ENCODE measurements at places on chromosomes 3 and 15.

DNA sequence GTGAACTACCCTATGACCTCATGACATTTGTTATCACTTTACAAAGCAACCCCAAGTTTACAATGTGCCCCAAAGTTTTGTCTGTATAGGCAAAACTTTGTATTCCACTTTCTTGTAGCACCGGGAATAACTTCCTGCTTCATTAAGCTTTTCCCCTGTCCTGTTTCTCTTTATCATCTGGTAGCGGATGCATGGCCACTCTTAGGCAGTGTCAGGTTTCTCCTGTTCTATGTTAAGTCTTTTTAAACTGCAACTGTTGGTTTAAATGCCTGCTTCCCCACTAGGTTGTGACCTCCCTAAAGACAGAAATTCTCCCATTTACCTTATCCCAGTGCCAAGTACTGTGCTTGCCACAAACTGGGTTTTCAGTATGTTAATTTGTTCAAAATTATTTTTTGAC, 433.6 kb upstream of the DPH6 start:
- no peak for DNase-seq

DNA sequence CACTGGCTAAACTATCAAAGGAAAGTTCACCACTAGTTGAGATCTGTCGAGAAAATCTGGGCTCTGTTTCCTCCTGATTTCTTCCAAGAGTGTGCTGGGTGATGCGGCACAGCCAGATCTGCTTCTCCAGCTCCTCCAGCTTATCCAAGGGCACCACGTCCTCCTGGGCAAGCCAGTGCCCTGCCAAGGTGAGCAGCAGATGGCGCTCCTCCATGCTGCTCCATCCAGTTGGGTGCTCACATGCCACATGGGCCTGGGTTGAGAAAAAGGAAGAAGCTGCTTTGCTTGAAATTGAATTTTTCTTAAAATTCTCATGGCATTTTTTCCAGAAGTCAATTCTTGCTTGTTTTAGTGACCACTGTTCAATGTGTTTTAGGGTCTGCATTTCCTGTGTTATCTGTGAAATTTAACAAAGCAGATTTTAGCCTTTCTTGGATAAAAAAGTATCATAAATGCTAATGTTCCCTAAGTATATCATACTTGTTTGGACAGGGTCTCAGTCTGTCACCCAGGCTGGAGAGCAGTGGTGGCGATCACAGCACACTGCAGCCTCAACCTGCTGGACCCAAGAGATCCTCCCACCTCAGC, 47.3 kb downstream of the EIF3J start:
- peak; percentile 42 for DNase-seq

DNA sequence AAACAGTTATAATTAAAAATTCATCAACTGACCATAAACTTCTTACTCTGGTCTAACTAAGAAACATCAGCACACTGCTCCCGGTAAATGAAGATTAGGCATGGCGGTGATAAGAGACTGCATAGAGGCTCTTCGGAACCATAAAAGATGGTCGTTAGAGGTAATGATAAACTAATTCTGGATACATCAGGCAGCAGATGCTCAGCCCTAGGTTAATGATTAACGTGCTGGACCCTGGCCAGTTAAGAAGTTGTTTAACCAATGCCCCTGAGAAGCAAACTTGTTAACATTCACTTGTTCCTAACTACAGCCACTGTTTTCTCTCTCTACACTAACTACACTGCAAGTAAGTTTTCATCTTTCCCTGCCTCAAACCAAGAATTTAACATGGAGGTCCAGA, 111.5 kb downstream of the PDZRN3 start:
- DNase-seq, result no peak

DNA sequence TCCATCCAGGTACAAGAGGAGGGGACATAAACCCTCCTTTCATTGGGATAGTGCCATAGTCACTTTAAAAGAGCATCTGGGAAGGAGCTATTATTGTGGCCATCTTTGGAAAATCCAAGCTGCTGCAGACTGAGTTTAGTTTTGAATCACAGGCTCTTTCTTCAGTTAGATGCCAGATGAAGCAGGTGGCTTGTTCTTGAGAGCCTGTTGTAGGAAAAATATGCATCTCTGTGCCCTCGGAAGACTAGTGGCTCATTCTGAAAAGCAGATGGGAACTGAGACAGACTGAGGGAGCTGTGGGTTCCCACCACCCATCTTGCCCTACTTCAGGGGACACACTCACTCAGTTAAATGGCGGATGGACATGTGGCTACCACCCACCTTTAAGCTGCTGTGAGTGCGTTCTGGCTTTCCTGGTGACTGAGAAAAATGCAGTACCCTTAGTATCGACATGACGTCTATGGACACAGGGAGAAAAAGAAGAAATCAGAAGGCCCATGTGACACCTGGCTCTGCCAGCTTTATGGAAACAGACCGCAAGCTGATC, 50.2 kb downstream of the RARB start:
- DNase-seq, result no peak

DNA sequence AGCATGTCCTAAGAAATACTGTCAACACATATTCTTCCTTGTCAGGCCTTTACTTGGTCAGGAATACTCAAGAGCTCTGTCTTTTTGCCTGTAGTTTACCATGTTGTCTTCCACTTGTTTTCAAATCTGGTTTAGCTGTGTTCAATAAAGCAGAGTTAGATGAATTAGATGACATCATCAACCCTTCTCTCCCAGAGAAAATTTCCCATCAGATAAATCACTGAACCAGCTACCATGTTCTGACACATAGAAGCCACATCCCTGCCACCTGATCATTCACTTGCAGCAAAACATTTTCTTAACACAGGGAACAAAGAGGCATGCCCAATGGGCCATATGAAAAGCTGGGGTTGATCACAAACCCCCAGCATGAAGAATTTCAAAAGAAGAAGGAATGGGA, 42.1 kb downstream of the TERC start:
- no peak for DNase-seq

All from effector memory CD8-positive, alpha-beta T cell (primary cell).